Activated gamma-delta T cell (primary cell): ENCODE measurements at places on chromosomes 16 and 17.

- no peak for DNase-seq
Measured at GRCh38 chr16:78307824-78308528, 208.5 kb downstream of the WWOX start.

DNA sequence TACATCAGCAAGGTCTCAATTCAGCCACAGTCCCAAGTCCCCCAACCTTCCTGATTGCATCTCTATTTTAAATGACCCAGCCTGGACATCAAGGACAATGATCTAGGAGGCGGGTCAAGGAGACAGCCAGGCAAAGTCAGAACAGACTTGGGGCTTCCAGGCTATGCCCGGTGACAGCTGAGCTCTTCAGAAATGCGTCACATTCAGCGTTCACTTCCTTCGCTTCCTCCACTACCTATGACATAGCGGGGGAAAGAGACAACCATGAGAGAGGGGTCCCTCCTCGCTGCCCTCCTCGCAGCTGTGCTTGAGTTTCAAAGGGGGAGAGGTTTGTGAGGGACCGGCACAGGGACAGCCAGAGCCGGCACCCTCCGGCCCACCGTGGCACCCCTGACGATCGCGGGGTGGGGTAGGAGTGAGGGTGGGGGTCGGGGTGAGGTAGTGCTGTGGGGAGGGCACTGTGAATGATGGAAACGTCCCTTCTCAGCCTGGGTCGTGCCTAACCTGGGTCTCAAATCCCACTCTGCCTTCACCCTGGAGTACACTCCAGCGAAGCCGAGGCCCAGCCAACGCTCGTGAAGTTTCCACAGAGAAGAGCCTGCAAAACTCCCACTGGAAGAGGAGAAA, 12.3 kb upstream of the LGALS3BP start:
- no peak for DNase-seq

DNA sequence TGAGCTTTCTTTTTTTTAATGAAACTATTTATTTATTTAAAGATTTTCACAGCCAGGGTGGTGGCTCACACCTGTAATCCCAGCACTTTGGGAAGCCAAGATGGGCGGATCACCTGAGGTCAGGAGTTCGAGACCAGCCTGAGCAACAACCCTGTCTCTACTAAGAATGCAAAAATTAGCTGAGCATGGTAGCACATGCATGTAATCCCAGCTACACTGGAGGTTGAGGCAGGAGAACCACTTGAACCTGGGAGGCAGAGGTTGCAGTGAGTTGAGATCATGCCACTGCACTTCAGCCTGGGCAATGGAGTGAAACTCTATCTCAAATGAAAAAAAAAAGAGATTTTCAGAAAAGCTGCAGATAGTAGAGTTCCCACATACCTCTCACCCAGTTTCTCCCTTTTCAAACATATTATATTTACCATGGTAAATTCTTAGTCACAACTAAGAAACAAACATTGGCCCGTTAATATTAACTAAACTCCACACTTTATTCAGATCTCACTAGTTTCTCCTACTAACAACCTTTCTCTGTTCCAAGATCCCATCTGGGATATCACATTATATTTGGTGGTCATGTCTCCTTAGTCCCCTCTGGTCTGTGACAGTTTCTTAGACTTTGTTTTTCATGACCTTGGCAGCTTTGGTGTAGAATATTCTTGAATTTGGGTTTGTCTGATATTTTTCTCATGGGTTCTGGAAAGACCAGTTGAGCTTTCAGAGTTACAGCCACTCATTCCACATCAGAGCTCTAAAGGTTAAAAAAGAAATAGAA, 7.8 kb upstream of the TAT start:
- no peak for DNase-seq

GRCh38 chr17:60989846-60990245, 312.2 kb downstream of the BCAS3 start:
- no peak for DNase-seq
